Activated CD4-positive, alpha-beta T cell treated with anti-CD3 and anti-CD28 coated beads, Interleukin-2, amount 50 U/mL, for 16 hours (primary cell): ENCODE measurements at places on chromosomes 4 and X.

- DNase-seq, result peak; percentile 95
Observed at GRCh38 chrX:39854772-39855747, 242.7 kb downstream of the BCOR start.

- DNase-seq, result no peak
Observed at GRCh38 chrX:136754651-136755050, 26.1 kb downstream of the ARHGEF6 start.

GRCh38 chrX:107970073-107970472, 12.1 kb downstream of the TEX13B start:
- DNase-seq, result no peak

- DNase-seq, result no peak
Observed at GRCh38 chr4:59971952-59972351, 1228.2 kb upstream of the ADGRL3 start.

DNA sequence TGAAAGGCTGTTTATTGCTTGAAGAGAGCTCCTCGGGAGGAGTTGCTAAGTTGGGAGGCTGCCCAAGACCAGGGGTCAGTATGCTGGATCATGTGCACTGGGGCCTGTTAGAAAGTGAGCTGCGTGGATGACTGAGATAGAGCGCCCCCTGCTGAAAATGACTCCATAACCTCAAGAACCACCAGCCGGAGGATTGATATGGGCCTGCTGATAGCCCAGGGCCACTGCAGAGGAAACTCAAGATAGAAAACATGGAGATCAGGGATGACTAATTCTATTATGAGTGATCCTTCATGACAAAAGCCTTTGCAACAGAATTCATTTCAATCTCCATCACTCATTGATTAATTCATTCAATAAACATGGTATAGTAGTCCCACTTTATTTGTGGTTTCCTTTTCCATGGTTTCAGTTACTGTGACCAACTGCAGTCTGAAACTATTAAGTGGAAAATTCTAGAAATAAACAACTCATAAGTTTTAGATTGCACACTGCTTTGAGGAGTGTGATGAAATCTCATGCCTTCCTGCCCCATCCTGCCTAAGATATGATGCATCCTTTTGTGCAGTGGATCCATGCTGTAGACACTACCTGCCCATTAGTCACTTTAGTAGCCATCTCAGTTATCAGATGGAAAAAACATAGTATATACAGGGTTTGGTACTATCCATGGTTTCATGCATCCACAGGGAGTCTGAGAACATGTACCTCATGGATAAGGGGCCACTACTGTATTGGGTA, 126.7 kb upstream of the MBNL3 start:
- DNase-seq, result peak; percentile 48

- no peak for DNase-seq
Observed at GRCh38 chr4:62791386-62791785, 1591.3 kb downstream of the ADGRL3 start.

DNA sequence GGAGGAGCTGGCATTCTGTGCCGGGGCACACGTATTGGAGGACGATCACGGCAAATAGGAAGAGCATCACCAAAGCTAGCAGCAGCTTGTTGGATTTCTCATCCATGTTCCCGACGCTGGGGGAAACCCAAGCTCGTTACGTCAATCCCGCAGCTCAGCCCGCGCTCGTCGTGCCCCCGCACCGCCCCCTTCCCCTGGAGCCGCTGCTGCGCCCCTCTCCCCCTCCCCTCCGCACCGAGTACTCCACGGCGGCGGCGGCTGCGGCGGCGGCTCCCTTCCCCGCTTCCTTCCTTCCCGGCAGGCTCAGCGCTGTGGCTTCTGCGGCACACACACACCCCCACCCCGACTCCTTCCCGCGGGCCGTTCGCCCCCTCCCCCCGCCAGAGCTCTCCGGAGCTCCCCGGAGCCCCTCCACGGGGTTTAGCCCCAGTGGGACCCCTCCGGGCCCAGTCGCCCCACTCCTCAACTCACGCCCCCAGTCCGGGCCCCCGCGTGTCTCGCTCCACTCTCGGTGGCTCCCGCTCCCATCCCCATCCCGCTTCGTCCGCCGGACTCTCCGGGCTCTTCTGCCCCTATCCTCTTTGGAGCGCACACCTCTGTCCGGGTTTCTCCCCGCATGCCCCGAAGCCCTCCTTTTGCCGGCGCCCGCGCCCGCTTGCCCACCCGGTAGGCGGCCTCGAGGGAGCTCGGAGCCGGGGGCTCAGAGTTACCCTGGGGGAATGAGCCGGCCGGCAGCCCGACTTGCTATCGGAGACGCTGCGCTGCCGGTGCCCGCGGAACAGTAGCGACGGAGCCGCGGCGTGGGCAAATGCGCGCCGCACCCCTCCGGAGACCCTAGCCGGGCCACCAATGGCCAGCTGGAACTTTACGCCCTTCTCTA, 978 bp downstream of the HS6ST2 start:
- no peak for DNase-seq

DNA sequence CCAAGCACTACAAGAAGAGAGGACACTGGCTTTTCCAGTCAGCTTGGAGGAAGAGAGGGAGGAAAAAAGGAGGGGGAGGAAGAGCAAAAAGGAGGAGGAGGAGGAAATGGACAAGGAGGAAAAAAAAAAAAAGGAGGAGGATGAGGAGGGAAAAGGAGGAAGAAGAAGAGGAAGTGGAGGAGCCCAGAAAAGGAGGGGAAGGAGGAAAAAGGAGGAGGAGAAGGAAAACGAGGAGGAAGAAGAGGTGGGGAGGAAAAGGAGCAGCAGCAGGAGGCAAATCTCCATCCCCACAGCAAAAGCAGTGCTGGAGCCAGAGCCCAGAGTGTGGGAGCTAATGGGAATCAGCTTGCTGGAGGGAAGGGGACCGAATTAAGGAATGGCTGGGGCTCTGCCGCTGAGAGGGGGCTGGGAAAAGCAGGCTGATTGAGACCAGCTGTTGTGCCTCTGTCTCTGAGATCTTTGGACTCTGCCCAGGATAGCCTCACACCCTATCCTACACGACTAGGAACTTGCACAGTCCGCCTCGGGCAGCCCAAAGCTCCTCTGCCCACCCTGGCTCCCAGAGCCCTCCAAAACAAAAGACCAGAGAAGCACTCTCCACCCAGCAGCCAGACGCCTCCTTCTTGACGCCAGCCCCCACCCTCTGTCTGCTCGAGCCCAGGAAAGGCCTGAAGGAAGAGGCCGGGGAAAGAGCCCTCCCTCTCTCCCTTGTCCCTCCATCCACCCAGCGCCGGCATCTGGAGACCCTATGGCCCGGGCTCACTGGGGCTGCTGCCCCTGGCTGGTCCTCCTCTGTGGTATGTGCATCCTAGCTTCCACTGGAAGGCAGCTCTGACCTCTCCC, at the start of gene XPNPEP2:
Gene XPNPEP2, plus strand, starts transcription at position 514 of the 843 bp plus-strand sequence. Its CDS starts 235 bp downstream, at position 749.
- DNase-seq, result no peak

GRCh38 chr4:1260418-1261106, 11.6 kb upstream of the CTBP1 start:
- no peak for DNase-seq

DNA sequence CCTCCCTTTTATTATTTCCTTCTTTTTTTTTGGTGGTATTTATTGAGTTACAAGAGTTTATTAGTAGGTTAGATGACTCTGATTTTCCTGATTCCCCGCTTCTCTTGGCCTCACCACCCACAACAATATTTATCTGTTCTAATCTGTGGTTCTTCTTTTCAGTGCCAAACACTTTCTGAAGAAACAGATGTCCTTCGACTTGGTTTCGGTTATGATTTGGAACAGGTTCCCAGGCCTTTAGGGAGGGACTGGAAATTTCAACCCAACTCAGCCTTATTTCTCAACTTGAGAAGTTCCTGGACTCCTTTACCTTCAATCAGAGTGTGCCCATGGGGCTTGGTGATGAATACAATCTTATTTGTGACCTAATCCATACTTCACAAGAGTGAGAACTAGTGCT, 108.1 kb downstream of the UCHL1 start:
- DNase-seq, result no peak

DNA sequence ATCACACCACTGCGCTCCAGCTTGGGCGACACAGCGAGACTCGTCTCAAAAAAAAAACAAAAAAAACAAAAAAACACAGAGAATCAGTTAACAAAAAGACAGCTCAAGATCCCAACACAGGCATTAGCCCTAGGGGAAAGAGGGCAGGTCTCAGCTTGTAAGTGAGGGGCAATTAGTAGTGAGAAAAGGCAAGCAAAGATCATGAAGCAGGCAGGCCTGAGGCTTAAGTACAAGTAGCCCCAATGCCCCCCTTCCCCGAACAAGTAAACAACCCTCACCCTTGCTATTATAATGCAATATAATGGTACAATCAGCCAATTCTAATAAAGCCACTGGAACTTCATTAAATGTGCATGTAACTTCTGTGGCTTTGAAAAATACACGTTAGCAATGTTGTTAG, 17.0 kb downstream of the ADGRA3 start:
- no peak for DNase-seq

DNA sequence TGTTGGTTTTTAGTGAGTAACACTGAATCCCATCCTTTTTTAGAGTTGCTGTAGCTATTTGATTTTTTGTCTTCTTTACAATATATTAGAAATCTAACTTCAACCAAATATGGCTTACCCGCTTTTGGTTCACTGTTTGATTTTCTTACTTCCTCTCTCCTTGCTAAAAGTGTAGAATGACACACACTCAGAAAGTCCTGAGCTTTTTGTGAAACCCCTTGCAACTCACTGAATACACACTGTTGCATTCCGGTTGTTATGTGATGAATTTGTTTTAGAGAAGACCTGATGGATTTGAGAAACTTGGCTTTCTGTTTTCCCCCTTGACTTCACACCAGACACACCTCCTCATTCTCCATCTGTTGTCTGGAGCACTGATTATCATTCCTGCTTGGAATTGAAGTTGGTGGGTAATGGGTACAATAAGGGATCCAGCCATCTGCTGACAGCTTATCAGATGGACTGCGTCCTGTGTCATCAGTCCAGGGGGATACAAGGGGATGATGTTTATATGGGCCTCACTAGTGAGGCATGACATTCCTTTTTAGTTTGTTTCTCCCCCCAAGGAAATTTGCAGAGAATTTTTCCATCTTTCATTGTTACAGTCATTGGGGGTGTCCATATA, 5.2 kb downstream of the TMEM164 start:
- no peak for DNase-seq

DNA sequence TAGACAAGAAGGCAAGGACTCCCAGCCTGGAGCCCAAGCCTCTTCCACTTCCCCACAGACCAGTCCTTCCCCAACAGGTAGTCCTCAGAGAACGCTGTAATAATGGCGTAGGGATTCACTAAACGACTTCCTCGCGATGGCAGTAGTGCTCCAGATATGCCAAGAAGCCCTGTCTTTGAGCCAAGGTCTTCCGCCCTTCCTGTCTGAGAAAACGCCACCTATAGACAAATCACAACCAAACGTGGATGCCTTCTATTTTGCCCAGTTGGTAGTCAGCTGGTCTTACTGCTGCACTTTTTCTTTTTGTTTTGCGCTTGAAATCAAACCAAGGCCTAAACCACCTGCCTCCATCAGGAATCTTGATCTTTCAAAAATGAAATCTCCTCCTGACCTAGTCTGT, 203.3 kb downstream of the OR13H1 start:
- peak; percentile 81 for DNase-seq

DNA sequence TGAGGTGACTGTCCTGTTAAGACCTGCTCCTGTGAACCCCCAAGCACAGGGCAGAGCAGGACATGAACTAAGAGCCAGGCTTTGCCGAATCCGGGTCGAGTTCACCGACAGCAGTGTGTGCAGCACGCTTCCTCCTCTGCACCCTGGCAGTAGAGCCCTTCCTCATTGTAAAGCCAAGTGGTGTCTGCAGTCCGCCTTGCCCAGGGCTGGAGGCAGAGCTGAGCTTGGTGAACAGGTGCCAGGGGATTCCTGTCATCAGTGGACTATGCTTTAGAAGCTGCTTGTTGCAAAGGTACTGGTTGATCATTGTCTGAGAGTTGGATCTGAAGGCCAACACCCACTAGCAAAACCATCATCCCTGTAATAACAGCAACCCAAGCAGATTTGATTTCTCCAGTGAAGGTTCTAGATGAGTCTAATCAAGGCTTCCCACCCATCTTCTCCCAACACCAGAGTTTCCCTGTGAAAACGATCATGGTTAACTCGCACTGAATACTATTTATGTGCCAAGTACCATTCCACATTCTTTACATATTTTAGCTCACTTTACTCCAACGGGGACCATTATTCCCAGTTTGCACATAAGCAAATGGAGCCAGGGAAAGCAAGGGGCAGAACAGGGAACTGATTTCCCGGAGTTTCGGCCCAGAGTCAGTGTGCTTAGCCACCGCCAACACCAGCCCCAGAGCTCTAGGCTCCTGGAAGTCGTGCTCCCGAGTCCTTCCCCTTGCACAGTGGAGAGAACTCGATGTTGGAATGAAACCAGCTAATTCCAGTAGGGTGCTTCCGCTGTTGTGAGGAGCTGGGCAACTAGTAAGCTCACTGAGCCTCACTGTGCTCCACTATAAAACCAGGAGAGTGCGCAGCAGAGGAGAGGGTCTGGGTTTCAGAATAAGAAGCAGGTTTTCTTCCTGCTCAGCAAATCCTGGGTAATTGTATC, 1.4 kb upstream of the SLC34A2 start:
- DNase-seq, result no peak

GRCh38 chr4:184384056-184384809, 90.1 kb downstream of the IRF2 start:
- peak; percentile 49 for DNase-seq

DNA sequence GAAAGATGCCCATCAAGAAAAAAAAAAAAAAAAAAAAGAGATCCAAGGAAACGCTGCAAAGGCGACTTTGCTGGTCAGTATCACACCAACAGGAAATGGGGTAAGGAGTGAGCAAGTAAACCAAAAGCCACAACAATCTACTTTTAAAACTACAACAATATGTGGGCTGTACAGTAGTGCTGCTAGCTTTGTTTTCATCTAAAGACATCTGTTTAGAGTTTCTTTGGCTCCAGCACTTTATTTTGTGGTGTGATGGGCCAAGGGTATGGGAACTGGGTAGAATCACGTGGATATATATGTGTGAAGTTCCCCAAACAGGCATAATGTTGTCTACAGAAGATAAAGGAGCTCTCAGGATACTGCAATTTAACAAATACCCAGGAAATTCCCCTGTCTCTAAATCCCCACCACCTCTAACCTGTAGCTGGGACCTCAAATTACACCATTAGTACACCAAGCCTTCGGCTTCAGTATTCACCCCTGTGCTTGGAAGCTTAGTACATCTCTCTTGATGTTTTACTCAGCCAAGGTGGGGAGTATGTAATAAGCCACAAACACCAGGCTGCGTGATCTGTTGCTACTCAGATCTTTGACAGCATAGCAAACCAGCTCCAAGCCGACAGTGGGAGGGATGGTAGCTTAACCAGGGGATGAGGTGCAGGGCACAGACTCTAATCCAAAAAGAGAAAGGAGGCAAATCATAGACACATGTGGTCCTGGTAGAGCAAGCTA, 207.9 kb downstream of the HS6ST2 start:
- DNase-seq, result no peak

DNA sequence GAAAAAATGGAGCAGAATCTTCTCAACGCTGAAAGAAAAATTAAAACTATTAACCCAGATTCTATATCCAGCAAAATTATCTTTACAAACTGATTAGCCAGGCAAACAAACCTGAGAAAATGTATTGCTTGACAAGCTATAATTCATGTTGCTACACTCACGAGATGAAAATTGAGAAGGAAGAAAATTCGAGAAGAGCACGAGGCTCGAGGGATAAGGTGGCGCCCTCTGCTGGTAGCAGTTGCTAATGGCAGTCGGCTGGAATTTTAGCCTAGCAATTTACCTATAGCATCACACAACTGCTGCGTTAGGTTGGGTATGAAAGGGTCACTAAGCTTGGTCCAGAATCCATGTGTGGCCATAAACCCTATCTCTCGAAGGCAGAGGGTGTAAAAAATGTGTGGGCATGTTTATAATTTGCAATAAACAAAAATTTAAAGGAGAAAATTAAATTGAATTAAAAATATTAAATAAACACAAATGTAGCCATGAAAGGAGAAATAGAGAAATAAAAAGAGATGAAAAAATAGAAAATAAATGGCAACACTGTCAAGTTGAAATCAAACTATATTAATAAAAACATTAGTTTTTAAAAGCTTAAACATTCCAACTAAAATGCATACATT, 126.6 kb downstream of the PPP4R3C start:
- peak; percentile 38 for DNase-seq
